ENCODE measurements at places on chromosomes 2 and 18. TPM values are rescaled to one million over a fixed set of nuclear protein-coding genes. Genes with fewer than 3 reads are reported as not detected.

Gene TM4SF20
- not detected for total RNA-seq

DNA sequence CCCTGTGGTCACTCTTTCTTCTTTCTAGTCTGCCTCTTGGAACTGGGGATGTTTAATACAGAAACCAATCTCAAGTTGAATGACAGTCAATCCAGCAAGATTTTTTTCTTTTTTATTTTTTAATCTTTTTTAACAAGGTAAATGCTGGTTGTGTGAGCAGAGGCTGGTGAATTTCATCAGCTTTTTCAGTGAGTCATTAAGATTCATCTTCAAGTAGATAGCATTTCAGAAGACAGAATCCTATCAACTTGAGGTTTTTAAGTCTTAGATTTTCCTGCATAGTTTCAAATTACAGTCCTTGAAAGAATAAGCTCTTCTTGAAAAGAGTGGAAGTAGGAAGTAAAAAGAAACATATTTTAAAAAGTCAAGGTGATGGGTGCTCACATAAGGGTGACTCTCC is 12.4 kb downstream of the SLC8A1 start:
- no peak for DNase-seq

Gene OSGEPL1
- total RNA-seq = 4.6 TPM

- no peak for DNase-seq
These were observed 599.0 kb upstream of the ID2 start for GRCh38 chr2:8082840-8083239.

Gene HS6ST1
- 74.1 TPM for total RNA-seq

Gene C2orf15
- total RNA-seq = 1.6 TPM

DNA sequence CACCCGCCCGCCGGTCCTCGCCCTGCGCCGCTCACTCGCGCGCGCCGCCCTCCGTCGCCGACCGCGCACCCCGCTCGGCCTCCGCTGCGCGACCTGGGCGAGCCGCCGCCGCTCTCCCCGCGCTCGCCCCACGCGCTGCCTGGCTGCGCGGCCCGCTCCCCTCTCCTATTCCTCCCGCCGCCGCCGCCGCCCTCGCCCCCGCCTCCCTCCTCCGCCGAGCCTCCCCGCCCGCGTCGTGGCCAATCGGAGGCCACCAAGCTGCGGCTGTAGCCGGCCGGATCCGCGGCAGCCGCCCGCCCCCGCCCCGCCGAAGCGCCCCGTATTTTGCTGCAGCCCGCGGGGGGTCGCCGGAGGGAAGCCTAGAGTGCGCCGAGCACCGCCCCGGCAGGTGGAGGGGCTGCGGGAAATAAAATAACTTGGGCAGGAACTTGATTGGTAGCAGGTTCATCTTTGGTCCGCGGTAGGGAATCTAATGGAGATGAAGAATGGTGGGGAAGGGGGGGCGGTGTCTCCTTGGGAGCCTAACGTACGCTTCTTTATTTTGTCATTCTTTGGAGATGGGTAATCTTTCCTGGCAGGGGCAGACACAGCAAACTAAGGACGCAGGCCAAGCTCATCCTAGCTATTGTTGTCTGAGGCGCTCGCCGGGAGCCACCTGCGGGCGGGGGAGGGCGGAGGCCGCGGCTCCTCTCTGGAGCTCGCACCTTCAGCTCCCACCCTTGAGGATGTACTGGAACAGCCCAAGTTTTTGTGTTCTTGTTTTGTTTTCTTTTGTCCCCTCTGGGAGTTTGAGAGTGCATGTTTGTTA is 1.1 kb upstream of the CDH2 start:
- no peak for DNase-seq
